ENCODE measurements at places on chromosomes 16 and 17. TPM values are rescaled to one million over a fixed set of nuclear protein-coding genes. Genes with fewer than 3 reads are reported as not detected.

TBC1D10B gene
- total RNA-seq: 49.8 TPM

TRPV2 gene
- 35.9 TPM for total RNA-seq

SHMT1 gene
- total RNA-seq: 21.5 TPM

WFDC1 gene
- total RNA-seq: not detected

CD79B gene
- total RNA-seq: 1.3 TPM

RNU2-1 gene
- not detected for total RNA-seq

Data from thoracic aorta endothelial cell (primary cell).